Activated T-helper 1 cell treated with anti-CD3 and anti-CD28 coated beads, Interleukin-2, amount 50 U/mL, for 16 hours (primary cell): ENCODE measurements at places on chromosomes 5 and 9.

DNA sequence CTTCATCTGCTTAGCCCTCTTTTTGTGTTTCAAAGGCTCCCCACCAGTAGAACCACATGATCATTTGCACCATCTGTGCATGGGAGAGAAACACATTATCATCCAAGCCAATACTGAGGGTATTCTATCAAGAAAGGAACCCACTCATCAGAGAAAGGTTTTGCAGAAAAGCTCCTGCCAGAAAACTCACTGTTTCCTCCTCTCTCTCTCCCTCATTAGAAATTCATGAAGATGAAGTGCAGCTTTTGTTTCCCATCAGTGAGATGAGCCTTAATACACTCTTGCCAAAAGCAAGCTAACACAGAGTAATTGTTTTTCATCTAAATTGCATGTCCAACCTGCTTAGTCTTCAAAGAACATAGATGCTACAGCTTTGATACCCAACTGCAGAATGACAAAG lies 142.4 kb upstream of the GRAMD2B start:
- DNase-seq = no peak

- no peak for DNase-seq
Measured at GRCh38 chr5:134968055-134968454, 348 bp downstream of the CATSPER3 start.

DNA sequence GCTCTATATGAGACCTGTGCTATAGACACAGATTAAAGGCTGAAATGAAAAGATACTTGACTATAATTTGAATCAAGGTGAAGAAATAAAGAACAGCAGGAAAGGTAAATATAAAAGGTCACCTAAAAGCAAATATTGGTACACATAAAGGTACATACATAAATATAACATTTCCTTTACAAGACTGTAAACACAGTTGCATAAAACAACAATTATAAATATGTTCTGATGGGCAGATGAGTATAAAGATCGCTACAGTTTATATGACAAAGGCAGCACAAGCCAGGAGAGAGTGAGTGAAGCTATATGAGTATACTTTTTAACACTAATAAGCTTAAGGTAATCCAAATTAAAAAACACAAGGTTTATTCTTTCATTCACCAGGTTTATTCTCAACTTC lies 114.5 kb downstream of the OXCT1 start:
- DNase-seq = no peak

DNA sequence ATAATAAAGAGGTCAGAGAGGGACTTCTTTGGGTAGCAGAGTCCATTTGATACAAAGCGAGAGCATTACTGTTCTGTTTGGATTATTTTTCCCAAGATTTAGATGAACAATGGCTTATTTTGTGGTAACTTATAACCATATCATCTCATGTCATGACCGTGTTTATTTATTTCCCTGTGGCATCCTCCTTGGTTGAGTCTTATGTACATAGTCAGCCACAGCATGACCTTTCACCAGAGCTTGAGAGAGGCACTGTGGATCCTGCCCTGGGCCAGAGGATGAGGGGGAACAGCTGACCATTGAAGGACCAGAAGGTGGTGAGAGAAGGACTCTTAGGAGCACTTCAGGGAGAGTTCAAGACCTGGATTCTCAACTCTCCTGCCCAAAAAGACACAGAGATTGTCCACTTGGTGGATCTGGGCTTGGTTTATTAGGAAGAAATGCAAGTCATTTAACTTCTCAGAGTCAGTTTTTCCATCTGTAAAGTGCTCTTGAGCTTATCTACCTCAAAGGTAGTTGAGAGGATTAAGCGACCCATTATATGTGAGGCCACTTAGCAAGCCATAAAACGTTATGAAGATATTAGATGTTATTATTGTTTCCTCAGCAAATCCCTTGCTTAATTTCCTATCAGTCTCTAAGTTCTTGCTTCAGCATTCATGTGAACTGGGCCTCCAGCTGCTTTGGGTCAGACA lies 51.4 kb downstream of the PPIC start:
- DNase-seq = no peak

DNA sequence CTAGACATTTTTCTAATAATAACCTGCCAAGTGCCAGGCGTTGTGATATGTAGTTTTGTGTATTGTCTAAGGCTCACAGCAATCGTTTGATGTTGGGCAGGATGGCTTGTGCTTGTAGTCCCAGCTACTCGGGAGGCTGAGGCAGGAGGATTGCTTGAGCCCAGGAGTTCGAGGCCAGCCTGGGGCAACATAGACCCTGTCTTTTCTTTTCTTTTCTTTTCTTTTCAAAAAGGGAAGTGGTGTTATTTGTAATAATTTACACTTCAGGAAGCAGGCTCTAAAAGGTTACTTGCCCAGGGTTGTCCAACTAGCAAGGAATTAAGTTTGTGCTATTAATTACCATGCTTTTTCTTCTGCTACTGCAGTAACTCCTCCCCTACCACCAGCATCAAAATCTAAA lies 3.2 kb downstream of the ZNF131 start:
- DNase-seq = no peak

GRCh38 chr9:83754383-83754977 lies 46.7 kb upstream of the UBQLN1 start:
- DNase-seq = no peak

GRCh38 chr5:93220431-93220830 lies 360.6 kb downstream of the NR2F1-AS1 start:
- DNase-seq = no peak

DNA sequence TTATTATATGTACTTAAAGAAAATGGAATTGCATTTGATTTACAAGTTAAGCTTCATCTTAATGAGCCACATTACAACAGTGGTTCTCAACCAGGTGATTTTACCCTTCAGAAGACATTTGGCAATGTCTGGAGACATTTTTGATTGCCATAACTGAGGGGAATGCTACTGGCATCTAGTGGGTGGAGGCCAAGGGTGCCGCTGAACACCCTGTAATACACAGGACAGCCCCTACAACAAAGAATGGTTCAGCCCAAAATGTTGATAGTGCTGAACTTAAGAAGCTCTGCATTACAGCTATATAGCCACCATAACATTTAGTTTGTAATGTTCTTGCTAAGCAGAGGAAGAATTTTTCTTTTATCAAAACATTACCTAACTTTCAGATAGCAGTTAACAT lies 103.1 kb downstream of the PAM start:
- no peak for DNase-seq

GRCh38 chr5:74296685-74297408 lies 343.7 kb downstream of the ENC1 start:
- DNase-seq = no peak

- DNase-seq = no peak
Measured at GRCh38 chr5:135263022-135263668, 135.9 kb downstream of the MACROH2A1 start.

DNA sequence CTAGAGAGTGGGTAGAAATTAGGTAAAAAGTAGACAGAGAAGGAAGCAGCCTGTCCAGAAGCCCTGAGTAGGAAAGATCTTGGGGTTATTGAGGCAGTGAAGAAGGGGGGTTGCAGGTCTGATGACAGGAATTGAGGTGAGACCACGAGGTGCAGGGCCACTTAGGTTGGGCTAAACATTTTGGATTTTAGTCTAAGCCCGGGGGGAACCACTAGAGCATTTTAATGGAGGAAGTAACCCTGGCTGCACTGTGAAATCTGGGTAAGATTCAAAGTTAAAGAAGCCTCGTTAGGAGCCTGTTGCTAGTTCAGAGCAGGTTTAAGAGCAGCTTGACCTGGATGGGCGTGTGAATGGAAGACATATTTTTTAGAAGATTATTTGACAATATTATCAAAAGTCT lies 38.3 kb downstream of the MAP3K1 start:
- no peak for DNase-seq

GRCh38 chr5:174692982-174693422 lies 31.4 kb upstream of the MSX2 start:
- DNase-seq = no peak

DNA sequence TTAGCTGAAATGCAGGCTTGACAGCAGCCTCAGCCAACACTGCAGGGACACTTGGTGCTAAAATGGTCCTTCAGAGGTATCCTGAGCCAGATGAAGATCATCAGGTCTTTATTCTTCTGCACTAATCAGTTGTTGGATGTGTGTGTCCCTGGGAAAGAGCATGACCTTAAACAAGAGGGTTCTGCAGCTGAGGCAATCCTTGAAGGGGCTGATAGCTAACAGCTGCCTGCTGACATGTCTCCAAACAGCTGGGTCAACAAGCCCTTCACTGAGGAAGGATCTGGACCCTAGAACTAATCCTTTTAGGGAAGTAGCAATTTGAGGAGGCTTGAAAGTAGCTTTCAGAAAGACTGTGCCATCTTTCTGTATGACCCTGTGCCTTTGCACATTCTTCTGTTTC lies 376.3 kb upstream of the ACTBL2 start:
- no peak for DNase-seq

DNA sequence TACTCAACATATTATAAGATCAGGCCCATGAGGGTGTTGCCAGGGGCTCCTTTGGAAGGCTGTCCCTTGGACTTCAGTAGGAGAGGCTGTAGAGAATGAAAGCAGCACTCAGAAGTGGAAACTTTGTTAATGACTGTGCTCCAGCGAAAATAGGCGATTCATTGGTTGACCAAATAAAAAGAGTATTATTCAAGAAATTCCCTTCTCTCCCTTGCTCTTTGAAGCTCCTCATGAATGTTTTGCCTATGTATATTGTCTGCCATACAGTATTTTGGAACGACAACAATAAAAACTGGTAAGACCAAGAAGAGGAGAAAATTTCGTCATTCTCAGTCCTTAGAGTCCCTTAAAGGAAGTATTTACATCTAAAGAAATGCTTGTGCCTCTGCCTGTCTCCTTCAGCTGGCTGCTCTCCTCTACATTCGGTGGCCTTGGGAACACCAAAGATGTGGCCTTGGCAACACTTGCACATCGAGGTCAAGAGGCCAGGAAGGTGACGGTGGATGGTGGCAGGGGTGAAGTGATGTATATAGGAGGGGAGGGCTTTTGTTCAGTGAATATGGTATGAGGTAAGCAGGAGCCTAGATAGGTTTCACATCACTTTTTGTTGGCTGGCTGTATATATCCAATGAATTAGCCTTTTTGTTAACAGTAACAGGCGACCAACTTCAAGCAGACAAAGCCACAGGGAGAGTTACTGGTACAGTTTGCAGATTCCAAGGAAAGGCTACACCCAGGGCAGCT lies 95.0 kb upstream of the ACTBL2 start:
- no peak for DNase-seq

- no peak for DNase-seq
Measured at GRCh38 chr5:6235726-6236125, 142.6 kb downstream of the MED10 start.

GRCh38 chr9:129640871-129641749 lies 841 bp downstream of the ASB6 start:
- DNase-seq = no peak

DNA sequence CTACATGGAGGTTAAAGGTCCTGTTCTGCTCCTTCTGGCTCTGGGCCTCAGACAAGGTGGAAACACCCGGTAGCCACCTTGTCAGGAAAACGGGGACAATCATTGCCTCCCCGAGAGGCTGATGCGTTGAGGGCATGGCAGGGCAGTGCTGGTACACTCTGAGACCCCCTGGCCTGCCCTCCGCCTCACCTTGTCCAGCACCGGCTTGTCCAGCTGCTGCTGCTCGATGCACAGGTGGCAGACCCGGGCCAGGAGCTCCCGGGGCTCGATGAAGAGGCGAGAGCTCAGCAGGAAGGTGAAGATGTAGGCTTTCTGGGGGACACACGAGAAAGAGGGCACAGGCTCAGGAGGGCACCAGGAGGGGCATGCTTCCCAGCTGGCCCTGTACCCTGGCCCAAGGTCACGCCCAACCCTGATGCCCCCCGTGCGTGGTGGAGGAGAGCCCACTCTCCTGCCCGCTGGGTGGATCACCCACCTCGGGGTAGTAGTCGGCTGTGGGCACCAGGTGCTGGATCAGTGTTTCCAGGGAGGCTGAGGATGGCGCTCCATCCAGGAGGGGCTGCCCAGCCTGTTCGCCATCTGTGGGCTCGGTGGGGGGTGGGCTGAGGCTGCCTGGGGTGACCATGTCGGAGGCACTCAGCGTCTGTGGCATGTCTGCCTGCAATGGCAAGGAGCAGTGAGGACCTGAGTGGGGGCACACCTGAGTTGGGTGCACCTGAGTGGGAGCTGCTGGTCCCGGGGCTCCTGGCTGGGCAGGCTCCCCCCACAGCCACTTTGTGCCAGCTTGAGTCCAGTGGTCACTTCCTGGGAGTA lies 66.0 kb upstream of the RNF130 start:
- no peak for DNase-seq

- DNase-seq = no peak
Measured at GRCh38 chr9:94654165-94654894, 15.0 kb upstream of the FBP1 start.

DNA sequence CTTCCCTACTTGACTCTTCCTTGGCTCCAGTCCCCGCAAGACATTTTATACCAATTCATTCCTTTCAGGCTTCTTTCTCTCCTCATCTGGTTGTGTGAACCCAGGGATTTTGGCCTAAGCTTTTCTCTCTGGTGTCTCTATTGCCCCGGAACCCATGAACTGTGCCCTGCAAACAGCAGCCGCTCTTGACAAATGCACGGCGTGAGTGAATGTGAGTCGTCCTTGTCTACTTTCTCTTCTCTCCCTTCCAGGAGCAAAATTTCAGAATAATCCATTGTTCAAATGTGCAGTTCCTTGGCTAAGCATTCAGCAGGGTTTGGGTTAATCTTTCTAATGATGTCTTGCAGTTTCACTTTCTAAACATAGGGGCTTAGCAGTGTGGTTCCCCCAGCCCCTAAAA lies 250.4 kb upstream of the IRX4 start:
- no peak for DNase-seq

DNA sequence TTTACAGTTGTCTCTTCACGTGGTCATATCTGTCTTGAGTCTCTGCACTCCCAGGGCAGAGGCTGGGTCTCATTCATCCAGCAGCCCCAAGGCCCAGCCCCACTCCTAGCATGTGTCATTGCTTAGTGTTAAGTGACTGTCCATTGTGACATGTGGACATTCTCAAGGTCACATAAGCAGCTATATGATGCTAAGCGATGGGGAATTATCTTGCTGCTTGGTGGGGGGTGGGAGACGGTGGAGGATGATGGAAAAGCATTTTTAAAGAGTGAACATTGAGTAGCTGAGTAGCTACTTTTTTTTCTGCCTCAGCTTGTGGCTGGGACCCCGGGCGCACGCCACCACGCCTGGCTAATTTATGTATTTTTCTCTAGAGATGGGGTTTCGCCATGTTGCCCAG lies at the start of gene C9orf153:
C9orf153 (minus strand) TSS at position 101 of the 400 bp plus-strand sequence. CDS start 30,054 bp downstream, outside the sequence.
- DNase-seq = no peak

GRCh38 chr5:105504-106070 lies 13.6 kb downstream of the PLEKHG4B start:
- DNase-seq = no peak

DNA sequence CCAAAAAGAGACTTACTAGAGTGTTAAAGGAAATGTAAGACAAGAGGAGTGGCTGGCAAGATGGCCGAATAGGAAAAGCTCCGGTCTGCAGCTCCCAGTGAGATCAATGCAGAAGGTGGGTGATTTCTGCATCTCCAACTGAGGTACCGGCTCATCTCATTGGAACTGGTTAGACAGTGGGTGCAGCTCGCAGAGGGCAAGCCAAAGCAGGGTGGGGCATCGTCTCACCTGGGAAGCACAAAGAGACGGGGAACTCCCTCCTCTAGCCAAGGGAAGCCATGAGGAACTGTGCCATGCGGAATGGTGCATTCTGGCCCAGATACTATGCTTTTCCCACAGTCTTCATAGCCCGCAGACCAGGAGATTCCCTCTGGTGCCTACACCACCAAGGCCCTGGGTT lies 308.7 kb downstream of the AGTPBP1 start:
- no peak for DNase-seq
